ENCODE measurements at places on chromosomes 12 and 14.

DNA sequence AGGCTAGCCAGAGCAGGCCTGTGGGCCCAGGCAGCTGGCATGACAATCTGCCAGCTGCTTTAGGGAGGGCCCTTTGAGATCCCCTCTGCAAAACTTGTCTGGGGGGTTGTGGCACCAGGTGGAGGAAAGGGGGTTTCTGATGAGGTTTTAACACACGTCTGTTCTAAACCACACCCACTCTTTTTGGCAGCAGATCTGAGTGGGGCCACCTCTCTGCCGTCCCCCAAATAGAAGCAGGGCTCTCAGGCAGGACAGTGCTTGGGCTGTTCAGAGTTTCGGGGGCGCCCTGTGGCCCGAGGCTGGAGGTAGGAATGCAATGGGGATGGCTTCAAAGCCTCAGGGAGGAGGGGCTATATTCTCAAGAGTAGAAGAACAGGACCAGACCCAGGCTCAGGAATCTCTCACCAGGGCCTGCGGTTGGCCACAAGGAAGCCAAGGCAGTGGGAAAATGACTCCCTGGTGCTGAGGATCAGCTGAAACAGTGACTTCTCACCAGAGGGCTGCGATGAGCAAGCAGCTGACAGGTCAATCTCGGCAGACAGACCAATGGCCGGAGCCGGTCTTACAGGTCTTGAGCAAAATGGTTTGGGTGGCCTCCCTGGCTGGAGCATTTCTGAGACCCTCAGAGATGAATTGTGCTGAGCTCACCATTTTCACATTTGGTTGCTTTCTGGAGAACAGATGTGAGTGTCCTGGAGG lies 1.5 kb upstream of the KRT5 start:
- no peak for DNase-seq

DNA sequence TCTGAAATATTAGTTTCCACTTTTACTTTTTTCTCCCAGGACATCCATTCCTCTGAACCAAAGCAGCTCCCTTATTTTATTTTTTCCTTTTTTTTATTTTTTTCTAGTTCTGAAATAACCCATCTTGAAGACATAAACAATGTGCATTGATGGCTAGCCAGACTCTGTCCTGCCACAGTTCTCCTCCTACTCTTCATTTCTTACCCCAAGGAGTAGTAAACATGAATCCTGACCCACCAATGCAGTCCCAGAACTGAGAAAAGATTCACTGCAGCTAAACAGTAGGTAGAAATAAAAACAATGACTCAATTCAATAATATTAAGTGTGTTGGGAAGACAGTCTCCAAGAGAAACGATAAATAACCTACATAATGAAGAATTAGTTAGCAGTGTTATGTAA lies 65.7 kb upstream of the NOVA1 start:
- no peak for DNase-seq

GRCh38 chr14:101402936-101403660 lies 158.2 kb upstream of the DIO3 start:
- DNase-seq = no peak

- DNase-seq = no peak
Observed at GRCh38 chr14:57692671-57693070, 173.2 kb downstream of the SLC35F4 start.

DNA sequence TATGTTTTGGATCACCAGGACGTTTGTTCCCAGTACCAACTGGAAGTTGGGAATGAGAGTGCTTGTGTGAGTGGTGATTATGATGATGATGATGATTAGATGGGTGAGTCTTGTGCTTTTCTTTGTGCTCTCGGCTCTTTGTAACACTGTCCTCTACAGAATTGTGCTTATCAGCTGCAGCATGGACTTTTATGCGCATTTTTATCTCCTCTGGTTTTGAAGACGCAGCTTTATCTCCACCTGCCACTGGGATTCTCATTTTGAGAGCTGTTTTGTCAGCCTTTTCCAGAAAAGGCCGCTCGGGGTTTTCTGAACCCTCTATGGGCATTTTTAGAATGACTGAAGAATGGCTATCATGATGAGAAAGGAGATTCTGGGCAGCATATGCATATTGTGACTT lies 11.5 kb upstream of the KANSL2 start:
- DNase-seq = no peak

DNA sequence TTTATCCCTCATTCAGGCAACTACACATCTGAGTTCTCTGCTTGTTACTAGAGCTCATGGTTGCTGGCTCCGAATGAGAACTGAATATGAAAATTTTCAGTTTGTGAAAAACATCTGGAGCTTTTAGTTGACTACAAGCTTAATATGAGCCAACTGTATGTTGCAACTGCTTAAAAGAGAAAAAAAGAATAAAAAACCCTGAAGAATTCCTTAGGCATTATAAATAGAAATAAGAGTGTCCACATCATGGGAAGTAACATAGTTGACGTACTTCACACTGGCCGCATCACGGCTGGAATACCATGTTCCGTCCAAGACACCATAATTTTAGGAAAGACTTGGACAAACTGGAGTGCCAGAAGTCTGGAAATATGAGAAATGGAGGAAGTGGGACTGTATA lies 57.9 kb downstream of the PDE3A start:
- no peak for DNase-seq

GRCh38 chr12:12954356-12954755 lies 2.4 kb upstream of the GPRC5D start:
- no peak for DNase-seq
